ENCODE measurements at places on chromosomes 12 and 14.

DNA sequence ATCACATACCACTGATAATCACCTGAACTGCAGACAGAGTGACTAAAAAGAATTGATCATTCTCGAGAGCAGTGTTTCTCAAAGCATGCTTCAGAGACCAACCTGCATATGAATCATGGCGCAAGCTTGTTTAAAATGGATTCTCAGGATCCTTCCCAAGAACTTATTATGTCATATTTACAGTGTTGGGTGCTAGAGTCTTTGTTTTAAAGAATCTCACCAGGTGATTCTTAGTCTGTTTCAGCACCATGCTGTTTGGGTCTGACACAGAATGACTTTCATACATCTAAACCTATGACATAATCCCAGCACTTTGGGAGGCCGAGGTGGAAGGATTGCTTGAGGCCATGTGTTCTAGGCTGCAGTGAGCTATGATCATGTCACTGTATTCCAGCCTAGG is 31.3 kb upstream of the SSPN start:
- no peak for DNase-seq

DNA sequence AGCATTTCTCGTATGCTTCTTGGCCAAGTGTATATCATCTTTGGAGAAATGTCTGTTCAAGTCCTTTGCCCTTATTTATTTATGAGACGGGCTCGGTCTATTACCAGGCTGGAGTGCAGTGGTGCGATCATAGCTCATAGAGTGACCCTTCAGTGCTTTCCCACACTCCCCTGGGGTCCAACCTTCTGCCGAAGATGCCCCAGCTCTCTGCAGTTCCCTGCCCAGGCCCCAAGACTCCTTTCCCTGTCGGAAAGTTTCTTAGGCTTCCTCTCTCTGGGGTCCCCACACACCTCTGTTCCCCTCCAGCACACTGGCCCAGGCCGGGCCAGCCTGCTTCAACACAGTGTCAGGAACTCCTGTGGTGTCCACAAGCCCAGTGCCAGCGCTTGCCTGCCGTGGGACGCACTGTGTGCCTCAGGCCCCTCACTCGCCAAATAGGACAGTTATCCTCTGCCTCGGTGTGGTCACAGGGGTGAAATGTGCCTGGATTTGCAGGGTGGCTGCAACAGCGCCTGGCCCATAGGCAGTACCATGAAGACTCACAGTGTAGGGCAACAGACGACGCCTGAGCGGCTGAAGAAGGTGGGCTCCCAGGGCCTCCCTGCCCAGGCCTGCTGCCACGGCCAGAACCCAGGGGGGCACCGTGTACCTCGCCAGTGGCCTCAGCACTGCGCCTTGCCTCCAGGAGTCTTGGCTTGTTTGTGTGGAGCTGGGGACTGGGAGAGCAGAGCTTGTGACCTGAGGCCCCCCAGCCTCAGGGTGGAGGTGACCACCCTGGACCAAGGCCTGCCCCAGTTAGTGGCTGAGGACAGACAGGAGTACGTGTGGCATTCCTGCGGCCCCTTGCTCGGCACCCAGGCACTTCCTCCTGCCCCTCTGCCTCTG is 4.9 kb upstream of the ASPG start:
- no peak for DNase-seq

DNA sequence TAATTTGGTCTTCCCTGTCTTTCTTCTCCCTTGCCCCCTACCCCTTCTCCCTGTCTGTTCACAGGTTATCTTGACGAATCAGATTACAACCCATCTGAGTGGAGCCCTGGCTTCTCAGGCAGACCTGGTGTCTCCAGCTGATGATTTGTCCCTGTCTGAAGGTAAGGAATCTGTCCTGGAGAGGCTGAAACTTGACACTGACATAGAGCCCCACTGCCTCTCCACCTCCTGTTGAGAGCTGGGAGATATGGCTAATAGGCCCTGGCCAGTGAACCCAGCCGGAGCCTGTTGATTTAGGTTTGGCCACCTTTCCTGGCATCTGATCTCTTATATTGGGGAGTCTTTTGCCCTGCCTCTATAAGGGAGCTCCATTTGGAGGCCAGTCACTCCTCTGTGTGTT is 472.2 kb downstream of the RAD51B start:
- peak; percentile 78 for DNase-seq

DNA sequence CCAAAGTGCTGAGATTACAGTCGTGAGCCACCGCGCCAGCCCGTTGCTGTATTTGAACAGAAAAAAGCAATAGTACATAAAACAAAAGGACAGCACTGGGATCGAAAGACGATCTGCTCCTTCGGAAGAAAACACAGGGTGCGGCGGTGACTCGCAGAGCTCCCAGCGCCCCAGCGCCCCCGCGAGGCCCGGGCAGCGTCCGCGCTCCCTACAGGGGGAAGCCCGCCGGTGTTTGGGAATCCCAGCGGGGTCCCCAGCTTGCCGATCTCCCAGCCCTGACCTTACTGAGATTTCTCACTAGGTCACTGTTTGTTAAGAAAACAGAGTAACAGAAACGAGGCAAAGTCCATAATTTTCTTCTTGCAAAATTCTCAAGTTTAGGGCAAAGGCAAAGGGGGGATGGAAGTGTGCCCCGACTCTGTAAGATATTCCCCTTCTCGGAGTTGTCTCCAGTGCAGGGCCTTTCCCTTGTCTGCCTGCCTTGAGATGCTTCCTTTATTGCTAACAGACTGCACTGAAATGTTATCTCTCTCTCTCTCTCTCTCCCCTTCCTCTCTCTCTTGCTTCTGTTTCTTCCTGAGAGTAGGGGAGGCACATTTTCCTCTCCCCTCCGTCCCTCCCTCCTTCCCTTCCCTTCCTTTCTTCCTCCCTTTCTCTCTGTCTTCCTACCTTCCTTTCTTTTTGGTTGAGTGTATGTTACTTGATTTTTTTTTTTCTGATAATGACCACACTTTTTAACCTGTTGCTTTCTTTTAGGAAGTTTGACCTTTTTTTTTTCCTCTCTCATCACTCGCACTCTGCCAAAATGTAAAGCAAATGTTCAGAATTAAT is 91.9 kb downstream of the TMEM30B start:
- DNase-seq: peak; percentile 78

- no peak for DNase-seq
These were observed 43.9 kb upstream of the CTDSP2 start for GRCh38 chr12:57890191-57891115.

Measured in H9 (cell line).